Activated CD8-positive, alpha-beta memory T cell treated with anti-CD3 and anti-CD28 coated beads, Interleukin-2, amount 50 U/mL, for 4 hours (primary cell): ENCODE measurements at places on chromosomes 7 and 10.

- no peak for DNase-seq
These were observed 61.0 kb downstream of the ARHGAP12 start for GRCh38 chr10:31867646-31868045.

DNA sequence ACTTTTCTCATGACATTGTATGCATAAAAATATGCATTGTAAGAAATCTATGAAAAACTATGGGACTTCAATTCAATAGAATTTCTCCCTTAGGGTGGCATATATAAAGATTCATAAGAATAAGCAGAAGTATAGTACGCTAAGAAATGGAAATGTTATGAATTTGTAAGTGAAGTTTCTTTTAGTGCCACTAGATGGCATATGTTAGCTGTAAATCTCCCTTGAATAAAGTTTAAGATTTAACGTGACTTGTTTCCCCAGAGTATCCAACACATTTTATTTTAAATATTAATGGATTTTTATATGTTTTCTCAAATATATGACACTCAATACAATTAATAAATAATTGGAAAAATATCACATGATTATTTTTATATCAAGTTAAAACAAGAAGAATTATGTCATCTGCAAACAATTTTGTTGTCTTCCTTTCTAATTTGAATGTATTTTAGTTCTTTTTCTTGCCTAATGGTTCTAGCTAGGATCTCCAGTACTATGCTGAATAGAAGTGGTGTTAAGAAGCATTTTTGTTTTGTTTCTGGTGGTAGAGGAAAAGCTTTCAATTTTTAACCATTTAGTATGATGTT, 287.2 kb downstream of the HGF start:
- DNase-seq: no peak

DNA sequence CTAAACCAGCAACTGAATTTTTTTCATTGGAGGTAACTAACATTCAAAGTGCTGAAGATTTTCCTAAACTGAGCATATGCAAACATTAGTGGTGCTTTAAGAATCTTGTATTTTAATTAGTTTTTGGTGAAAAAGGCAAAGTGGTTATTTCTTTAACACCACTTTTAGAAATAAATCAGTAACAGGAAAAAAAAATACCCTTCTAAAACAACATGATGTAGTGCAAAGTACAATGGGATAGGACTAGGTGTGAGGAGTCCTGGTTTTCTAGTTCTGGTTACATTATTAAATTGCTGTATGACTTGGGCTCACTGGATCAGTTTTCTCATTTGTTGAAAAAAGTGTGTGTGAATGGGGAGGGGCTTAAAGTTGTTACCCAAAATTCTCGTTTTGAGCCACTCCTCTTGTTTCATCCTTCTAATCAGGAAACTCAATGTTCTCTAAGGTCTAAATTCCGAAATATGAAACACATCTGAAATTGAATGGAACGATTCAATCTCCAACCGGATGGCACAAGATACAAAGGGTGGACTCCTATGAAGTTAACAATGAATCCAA, 1.8 kb downstream of the WASL start:
- no peak for DNase-seq

GRCh38 chr10:33623669-33624068, 289.2 kb upstream of the NRP1 start:
- DNase-seq: no peak

DNA sequence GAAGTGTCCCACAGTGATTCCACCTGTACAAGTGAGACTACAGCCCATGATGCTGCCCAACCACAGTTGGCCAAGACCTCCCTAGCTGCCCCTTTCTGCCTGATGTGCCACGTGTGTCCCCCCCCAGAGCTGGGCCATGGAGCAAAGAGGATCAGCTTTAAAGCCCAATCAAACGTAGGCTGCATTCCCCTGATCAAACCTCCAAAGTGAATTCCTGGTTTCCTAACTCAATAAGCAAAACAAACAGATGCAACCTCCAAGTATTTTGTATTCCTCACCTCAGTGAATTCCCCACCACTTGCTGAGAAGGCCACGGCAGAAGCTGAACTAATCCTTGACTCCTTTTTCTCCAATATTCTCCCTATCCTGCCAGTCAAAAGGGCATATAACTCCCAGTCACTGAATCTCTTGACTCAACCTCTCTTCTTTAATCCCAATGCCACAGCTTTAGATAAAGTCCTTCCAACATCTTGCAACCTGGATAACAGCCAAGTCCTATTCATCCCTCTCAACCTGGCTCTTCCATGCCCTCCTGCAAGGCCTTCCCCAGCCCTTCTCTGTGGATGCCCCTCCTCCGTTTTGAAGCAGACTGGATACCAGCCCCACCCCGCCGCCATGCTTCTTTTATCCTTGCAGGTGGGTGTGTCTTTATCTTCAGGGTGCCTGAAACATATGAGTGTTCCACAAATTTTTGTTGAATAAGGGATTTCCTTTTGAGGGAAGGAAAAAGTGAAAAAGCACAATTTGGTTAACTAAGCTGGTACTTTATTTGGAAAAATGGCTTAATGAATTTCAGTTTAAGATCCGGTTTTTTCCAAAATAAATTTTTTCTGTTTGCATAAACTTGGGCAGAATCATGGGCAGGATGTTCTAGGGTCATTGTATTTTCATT, 285.2 kb upstream of the MKLN1 start:
- DNase-seq: no peak

DNA sequence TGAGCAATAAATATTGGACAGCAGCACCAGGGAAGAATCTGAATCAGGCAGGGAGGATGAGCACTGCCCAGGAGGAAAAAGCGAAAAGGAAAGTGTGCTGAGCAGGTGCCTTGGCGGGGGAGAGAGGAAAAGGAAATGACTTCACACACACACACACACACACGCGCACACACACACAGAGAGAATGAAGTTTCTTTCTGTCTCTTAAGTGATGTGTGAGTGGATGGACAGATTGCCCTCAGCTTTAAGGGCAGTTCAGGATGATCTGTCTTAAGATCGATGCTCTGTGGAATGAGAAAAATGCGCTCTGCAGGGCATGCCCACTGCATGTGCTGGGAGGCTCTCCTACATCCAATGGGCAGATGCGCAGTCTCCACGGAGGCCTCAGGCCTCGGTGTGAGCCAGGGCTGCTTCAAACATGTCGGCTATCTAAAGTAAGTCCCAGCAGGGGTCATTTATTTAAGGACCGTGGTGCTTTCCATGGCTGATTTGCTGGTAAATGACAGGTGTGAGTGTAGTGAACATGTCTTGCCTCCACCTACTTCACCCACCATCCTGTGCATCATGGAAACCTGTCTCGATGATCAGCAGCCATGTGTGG, 2.5 kb upstream of the ACBD5 start:
- DNase-seq: peak; percentile 53

DNA sequence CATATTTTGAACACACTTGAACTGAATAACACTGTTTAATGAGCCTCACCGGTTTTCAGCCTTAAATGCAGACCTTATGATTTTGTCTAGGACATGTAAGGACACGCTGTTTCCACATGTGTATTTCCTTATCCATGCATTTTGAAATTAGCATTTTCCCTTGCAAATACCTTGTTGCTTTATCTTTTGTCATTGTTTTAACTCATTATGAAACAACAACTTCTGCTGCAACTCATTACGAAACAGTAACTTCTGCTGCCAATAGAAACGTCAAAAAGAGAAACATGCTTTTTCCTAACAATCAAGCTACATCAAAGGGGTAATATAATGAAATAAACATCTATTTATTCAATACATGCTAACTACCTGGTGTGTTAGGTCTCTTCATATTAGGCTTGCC, 322.0 kb downstream of the AGMO start:
- DNase-seq: no peak

DNA sequence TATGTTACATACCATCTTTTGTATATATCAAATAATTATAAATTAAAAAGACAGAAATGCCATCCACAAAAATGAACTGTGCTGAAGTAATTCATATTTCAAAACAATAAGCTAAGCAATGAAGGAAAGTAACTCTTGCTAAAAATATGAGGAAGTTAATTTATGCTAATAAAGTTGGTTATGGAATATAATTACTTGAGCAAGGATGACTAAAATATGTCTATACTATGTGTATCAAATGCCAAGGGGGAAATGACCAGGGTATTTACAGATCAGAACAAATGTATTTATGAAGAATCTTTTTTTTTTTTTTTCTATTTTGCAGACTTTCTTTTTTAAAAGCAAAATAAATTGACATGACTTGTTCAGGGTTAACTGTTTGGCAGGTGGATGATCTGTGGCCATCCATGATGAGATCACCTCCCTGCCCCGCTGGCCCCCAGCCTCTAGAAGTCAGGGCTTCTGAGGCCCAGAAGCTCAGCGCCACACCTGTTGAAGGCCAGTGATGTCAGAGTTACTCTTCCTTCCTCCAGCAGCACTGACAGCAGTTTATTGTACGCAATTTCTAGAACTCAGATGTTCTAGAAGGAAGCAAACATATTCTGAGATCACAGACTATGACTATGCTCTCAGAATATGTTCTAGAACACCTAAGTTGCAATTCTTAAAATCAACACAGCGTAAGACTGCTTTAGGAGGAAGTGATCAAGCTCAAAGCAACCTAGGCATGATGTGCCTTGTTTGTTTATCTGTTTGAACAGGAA, 196.1 kb upstream of the KLF14 start:
- DNase-seq: no peak

DNA sequence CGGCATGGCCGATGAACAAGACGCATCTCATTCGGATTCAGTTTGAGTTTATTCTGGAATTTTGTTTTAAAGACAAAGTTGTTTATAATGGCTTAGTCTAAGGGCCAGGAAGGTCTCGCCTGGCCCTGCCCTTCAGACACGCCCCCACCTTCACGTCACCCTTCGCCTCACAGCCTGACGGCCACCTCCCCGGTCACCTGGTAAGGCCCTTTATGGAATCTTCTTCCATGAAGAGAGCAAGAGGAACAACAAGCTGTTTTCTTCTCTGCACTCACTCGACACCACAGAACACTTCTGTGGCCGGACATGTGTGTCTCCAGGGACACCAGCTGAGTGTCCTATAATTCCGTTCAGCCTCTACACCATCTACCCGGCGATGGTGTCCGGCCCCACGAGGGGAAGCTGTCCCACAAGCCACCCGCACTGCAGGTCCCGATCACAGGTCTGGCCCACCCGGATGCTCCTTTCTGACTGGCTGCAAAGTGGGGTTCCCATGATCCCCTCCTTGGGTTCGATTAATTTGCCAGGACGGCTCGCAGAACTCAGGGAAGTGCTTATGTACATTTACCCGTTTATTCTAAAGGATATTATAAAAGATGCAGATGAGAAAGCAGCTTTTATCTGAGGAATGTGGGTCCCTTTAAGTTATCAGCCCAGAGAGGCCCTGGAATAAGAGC, 17.4 kb upstream of the KNDC1 start:
- DNase-seq: no peak

DNA sequence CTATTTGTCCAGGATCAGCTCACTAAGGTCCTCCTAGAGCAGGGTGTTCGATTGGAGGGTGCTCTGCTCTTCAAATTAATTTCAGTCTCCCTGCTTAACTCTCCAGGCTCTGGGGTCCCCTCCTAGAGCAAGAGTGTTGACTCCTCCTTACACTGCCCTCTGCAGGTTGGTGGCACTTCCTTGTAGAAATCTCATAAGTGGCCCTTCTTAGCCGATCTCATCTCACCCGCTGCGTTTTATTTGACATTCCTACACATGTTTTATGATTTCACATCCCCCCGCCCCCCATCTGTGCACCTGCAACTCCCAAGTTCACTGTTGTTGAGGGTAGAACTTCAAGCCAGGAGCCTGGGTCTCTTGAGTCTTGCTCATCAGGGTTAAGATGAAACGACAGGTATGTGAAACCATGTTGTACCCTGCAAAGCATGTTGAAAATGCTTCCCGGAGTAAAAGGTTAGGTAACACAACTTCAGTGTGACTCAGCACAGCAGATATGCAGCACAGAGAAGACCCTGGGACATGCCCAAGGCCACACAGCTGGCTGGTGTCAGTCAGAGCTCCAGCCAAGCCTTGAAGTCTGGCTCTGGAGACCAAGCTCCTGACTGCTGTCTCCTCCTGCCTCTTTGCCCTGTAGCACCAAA, 171.2 kb downstream of the PRKAG2 start:
- DNase-seq: peak; percentile 25

GRCh38 chr7:36185756-36186155, 32.7 kb downstream of the EEPD1 start:
- no peak for DNase-seq

DNA sequence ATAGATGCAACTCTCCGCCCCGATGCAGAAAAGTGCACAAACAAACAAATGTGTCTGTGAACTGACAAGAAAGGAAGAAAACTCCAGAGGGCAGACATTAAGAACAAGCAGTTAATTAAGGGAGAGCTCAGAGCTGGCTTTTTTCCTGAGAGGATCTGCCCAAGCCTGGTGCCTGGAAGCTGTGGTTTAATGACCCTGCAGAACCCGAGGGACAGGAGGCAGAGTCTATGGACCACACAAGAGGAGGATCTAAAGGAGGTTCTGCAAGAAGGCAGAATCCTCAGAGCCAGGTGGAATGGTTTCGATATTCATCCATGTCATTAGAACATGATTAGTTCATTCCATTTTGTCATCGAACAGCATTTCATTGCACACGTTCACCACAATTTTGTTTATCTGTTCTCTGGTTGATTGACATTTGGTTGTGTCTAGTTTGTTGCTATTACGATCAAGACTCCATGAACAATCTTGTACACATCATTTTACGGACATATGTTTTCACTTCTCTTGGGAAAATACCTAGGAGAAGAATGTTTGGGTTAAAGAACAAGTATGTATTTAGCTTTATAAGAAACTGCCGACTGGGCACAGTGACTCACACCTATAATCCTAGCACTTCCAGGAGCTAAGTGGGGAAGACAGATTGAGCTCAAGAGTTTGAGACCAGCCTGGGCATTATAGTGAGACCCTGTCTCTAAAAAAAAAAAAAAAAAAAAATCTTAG, 560.2 kb downstream of the CALN1 start:
- DNase-seq: no peak
